ENCODE measurements at places on chromosomes 1 and 21. TPM values are rescaled to one million over a fixed set of nuclear protein-coding genes. Genes with fewer than 3 reads are reported as not detected.

TIAM1 gene
- total RNA-seq = 1.0 TPM

TNFAIP8L2 gene
- total RNA-seq = 17.6 TPM

PPP1R12B gene
- 36.8 TPM for total RNA-seq

RPE65 gene
- not detected for total RNA-seq

CFHR3 gene
- total RNA-seq = not detected

NTNG1 gene
- total RNA-seq = 3.7 TPM

PLA2G5 gene
- total RNA-seq = not detected

SPRR2B gene
- not detected for total RNA-seq

WNT3A gene
- total RNA-seq = not detected

FCRL5 gene
- 35.0 TPM for total RNA-seq

EPHB2 gene
- 0.17 TPM for total RNA-seq

ANKRD34A gene
- total RNA-seq = 2.8 TPM

FNDC5 gene
- total RNA-seq = 0.76 TPM

CYP4A11 gene
- not detected for total RNA-seq

MEX3A gene
- 0.73 TPM for total RNA-seq

PDE9A gene
- 5.8 TPM for total RNA-seq

SRSF4 gene
- total RNA-seq = 93.5 TPM

LHX8 gene
- total RNA-seq = not detected

ANGEL2 gene
- 86.0 TPM for total RNA-seq

ZNF683 gene
- total RNA-seq = not detected

MTARC2 gene
- total RNA-seq = 22.6 TPM

MROH9 gene
- total RNA-seq = not detected

SERTAD4 gene
- not detected for total RNA-seq

RGS8 gene
- not detected for total RNA-seq

TMOD4 gene
- 3.5 TPM for total RNA-seq

FMO3 gene
- not detected for total RNA-seq

DCST1 gene
- not detected for total RNA-seq

MIXL1 gene
- total RNA-seq = 1.7 TPM
